ENCODE measurements at places on chromosomes 7 and 10. TPM values are rescaled to one million over a fixed set of nuclear protein-coding genes. Genes with fewer than 3 reads are reported as not detected.

The GNG11 gene
- total RNA-seq: 18.7 TPM

The ZNF804B gene
- total RNA-seq: not detected

The PPP1R17 gene
- total RNA-seq: not detected

The KLF14 gene
- under 0.01 TPM for total RNA-seq

The ZNF467 gene
- total RNA-seq: 0.73 TPM

The AIMP2 gene
- total RNA-seq: 32.6 TPM

The EPHA1 gene
- under 0.01 TPM for total RNA-seq

The WIPF3 gene
- total RNA-seq: under 0.01 TPM

The RET gene
- total RNA-seq: 1.6 TPM

The TSPAN15 gene
- total RNA-seq: 0.44 TPM

The FOXI2 gene
- not detected for total RNA-seq

The SPDYE8 gene
- total RNA-seq: not detected

The WASL gene
- total RNA-seq: 16.9 TPM

The PTTG1IP2 gene
- total RNA-seq: not detected

The C10orf53 gene
- total RNA-seq: not detected

The ZNF239 gene
- 5.5 TPM for total RNA-seq

The EMX2 gene
- total RNA-seq: not detected

The RADIL gene
- 1.3 TPM for total RNA-seq

The AGAP6 gene
- total RNA-seq: 3.6 TPM

The ST8SIA6 gene
- not detected for total RNA-seq

The CLCN1 gene
- not detected for total RNA-seq

The SCRN1 gene
- 111 TPM for total RNA-seq

The GSTO2 gene
- 3.8 TPM for total RNA-seq

The EBLN1 gene
- total RNA-seq: not detected

The ASB10 gene
- not detected for total RNA-seq

The COL1A2 gene
- total RNA-seq: 9,631 TPM

The MEST gene
- total RNA-seq: 23.0 TPM

The PRKCQ gene
- not detected for total RNA-seq

The NPC1L1 gene
- total RNA-seq: 0.17 TPM

The CPN1 gene
- not detected for total RNA-seq

The GPNMB gene
- total RNA-seq: 440 TPM

The KIN gene
- total RNA-seq: 6.7 TPM

The SEMA4G gene
- total RNA-seq: 2.3 TPM

The CDK6 gene
- total RNA-seq: 38.9 TPM

The RAPGEF5 gene
- total RNA-seq: 1.3 TPM

The PON1 gene
- not detected for total RNA-seq

The WEE2 gene
- total RNA-seq: 0.33 TPM

The UROS gene
- total RNA-seq: 65.8 TPM

The SLC39A12 gene
- total RNA-seq: not detected

The DYNC1I1 gene
- 0.66 TPM for total RNA-seq

The RHOBTB1 gene
- total RNA-seq: 16.0 TPM

The FLNC gene
- 462 TPM for total RNA-seq

The PPP1R9A gene
- total RNA-seq: 1.7 TPM

The MTPN gene
- 134 TPM for total RNA-seq

The SLC18A3 gene
- total RNA-seq: not detected

The ENKUR gene
- under 0.01 TPM for total RNA-seq

The CFAP58 gene
- total RNA-seq: 0.58 TPM

The OR6V1 gene
- not detected for total RNA-seq

The SPDYE16 gene
- 0.33 TPM for total RNA-seq

The PLXNA4 gene
- total RNA-seq: 3.6 TPM

The BHLHA15 gene
- not detected for total RNA-seq

The SLC26A3 gene
- not detected for total RNA-seq

The PRPS1L1 gene
- not detected for total RNA-seq

The TSPAN14 gene
- total RNA-seq: 19.9 TPM

The TMEM139 gene
- total RNA-seq: 0.50 TPM

The TFPI2 gene
- total RNA-seq: 14.5 TPM

The NUTM2E gene
- not detected for total RNA-seq

The SYT15 gene
- total RNA-seq: 0.15 TPM

The KLHL7 gene
- 51.5 TPM for total RNA-seq

The PTF1A gene
- not detected for total RNA-seq
